MCF 10A (cell line): ENCODE measurements at places on chromosomes 6 and 20. TPM values are rescaled to one million over a fixed set of nuclear protein-coding genes. Genes with fewer than 3 reads are reported as not detected.
A peak's percentile ranks its signal among the peaks of the same experiment; 100 is the strongest.

DNA sequence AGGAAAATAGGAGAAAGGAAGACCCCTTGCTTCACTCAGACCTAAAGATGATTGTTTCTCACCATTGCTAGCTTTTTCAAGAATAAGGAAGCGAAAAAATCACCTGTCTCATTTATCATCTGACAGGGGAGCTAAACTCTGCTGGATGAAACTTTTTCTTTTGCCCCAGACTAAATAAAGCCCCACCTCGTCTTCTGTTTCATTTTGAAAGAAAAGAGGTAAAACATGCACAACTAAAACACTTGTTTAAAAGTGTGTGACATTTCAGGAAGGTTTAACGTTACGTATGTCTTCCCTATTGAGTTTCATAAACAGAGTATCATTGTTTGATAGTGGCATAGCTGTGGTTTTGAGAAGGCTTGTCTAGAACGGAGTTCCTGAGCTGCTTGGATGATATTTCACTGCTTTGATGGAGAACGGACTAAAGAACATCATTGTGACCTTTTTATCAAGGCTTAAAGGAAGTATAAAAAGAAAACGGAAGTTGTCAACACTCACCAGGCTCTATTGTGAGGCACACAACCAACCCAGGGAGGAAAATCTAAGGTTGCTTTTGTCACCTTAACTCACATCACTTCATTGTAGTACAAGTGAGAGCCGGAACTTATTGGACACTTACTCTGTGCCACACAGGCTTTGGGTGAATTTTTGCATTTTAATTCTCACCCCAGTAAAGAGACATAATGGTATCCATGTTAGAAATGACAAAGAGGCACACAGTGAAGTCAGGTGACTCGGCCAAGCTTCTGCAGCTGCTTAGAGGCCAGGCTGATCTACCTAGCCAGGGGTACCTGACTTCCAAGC lies 29.5 kb downstream of the TSHZ2 start:
- H3K36me3 ChIP-seq, result no peaks in the 10 kb centered on the region
- H3K4me3 ChIP-seq, result no peak overlapping the region

GRCh38 chr6:159606786-159607185 lies 86.3 kb downstream of the SOD2 start:
- peaks cover 7% of the 10 kb centered on the region for H3K36me3 ChIP-seq
- no peaks in the 10 kb centered on the region for H3K4me1 ChIP-seq
- H3K27ac ChIP-seq, result no peak overlapping the region
- DNase-seq, result no peak

- no peak for DNase-seq
- H3K4me1 ChIP-seq, result no peaks in the 10 kb centered on the region
- no peaks in the 10 kb centered on the region for H3K27me3 ChIP-seq
- H3K36me3 ChIP-seq, result peaks cover 27% of the 10 kb centered on the region
Measured at GRCh38 chr20:20624914-20625313, 87.5 kb downstream of the RALGAPA2 start.

DNA sequence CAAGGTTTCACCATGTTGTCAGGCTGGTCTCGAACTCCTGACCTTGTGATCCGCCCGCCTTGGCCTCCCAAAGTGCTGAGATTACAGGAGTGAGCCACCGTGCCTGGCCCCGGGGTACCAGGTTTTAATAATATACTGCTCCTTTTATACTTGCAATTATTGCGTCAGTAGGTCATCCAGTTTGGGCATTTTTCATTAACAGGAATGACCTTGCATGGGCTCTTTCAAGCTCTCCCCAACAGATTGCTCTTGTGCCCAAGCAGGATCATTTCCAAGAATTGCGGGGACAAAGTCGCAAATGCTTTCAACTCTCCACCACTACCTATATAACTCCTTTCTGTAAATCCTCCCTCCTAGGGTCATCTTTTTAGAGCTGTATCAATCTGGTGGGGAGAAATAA lies 23.8 kb downstream of the STK38 start:
- no peaks in the 10 kb centered on the region for H3K27me3 ChIP-seq
- peaks cover 48% of the 10 kb centered on the region for H3K36me3 ChIP-seq
- no peak overlapping the region for H3K4me3 ChIP-seq
- no peak for DNase-seq
- H3K4me1 ChIP-seq, result peaks cover 6% of the 10 kb centered on the region

DNA sequence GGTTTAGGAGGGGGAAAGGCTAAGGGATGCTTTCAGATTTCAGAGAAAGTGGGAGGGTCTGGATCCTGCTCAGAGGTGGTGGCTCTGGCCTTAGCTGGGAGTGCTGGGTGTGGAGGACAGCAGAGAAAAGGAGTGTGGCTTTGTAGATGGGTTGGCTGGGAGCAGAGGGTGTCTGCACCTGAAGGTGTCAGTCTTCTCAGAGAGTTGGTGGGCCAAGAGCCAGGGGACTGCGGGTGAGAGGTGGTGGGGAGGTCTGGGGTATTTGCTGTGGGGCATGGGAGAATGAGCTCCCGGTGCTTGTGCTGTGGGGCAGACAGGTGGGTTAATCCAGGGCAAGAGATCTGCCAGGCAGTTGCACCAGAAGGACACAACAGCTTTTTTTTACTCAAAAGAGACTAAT lies 67.4 kb downstream of the TOX2 start:
- no peak overlapping the region for H3K4me3 ChIP-seq
- H3K27ac ChIP-seq, result no peak overlapping the region
- no peaks in the 10 kb centered on the region for H3K27me3 ChIP-seq
- DNase-seq, result no peak
- no peaks in the 10 kb centered on the region for H3K4me1 ChIP-seq

- peaks cover 6% of the 10 kb centered on the region for H3K4me1 ChIP-seq
- no peak overlapping the region for H3K27ac ChIP-seq
- H3K27me3 ChIP-seq, result peaks cover 45% of the 10 kb centered on the region
- H3K4me3 ChIP-seq, result no peak overlapping the region
- no peak for DNase-seq
Measured at GRCh38 chr20:64156136-64156885, 7.9 kb upstream of the MYT1 start.

DNA sequence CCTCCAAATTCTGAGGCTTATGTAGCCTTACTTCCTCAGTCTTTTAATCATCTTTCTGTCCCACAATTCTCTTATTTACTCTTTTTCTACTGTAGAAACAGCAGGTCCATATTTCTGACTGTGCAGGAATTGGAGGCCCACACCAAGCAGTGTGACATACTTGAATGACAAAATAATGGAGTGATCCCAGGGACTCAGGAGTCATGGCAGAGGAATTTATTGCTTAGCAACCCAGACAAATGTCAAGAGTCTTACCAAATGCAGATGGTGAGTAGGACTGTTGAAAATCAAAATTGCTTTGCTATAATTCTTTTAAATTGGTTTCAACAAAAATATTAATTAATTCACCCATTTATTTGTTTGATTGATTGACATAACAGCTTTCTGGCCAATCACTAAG lies 59.9 kb downstream of the HTR1B start:
- H3K27ac ChIP-seq, result peak overlapping the region; percentile 12
- no peaks in the 10 kb centered on the region for H3K4me1 ChIP-seq
- H3K4me3 ChIP-seq, result no peak overlapping the region
- peak; percentile 25 for DNase-seq

GRCh38 chr20:51036226-51036625 lies 13.3 kb upstream of the KCNG1 start:
- no peaks in the 10 kb centered on the region for H3K27me3 ChIP-seq
- H3K27ac ChIP-seq, result peak overlapping the region; percentile 10
- no peaks in the 10 kb centered on the region for H3K36me3 ChIP-seq
- no peak overlapping the region for H3K4me3 ChIP-seq
- no peak for DNase-seq

DNA sequence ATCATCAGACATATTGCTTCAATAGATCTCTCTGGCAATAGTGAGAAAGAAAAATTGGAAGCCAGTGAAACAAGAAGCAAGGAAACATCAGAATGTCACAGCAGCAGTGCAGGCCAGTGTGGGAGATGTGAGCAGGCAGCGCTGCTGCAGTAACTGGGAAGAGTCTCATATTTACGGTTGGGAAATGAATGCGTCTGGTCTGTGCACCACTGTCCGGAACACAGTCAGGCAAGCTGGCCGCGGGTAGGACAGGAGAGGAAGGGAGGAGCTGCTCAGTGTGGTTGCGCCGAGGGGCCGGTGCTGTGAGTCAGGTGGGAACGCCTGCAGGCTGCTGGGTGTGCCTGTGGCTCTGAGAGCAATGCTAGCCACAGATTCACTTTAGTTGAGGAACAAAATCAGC lies 6.4 kb upstream of the PSMG4 start:
- peak overlapping the region; percentile 54 for H3K27ac ChIP-seq
- no peaks in the 10 kb centered on the region for H3K36me3 ChIP-seq
- H3K4me3 ChIP-seq, result peak overlapping the region; percentile 43
- H3K27me3 ChIP-seq, result no peaks in the 10 kb centered on the region
- peaks cover 24% of the 10 kb centered on the region for H3K4me1 ChIP-seq

DNA sequence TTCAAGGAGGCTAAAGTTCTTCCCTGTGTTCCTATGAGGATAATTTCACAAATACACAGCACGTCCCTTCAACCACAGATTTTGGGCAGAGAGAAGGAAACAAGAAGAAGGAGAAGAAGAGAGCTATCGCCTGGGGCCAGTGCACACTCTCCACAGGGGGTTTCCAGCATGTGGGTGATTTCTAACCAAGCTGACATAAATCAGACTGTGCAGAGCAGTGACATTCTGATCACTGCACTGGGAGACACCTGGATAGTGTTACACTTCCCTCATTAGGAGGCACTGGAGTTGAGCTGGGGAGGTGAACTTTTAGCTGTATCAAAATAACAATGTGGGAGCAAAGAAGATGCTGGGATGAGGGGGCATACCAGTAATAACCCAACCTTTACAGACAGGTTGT lies 71.8 kb upstream of the CENPW start:
- H3K27me3 ChIP-seq, result no peaks in the 10 kb centered on the region
- DNase-seq, result no peak
- H3K4me3 ChIP-seq, result no peak overlapping the region
- no peak overlapping the region for H3K27ac ChIP-seq
- no peaks in the 10 kb centered on the region for H3K4me1 ChIP-seq

DNA sequence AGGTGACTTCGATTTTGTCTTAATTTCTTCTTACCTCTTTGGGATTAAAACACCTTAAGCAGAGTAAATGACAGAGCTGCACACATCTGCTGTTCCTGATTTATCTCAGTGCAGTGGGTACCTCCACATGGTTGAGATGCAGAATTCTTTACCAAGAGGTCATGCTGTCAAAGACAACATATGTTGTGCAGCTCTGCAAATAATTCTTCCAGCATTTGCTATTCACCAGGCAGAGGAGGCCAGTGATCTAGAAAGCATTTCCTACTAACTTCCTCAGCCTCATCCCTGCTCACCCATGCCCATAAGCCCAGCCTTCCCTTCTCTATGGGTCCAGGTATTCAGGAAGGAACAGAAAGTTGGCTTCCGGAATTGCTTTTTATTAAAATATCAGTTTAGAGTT lies 109.3 kb downstream of the THBS2 start:
- no peaks in the 10 kb centered on the region for H3K27me3 ChIP-seq
- H3K27ac ChIP-seq, result no peak overlapping the region
- H3K4me1 ChIP-seq, result peaks cover 7% of the 10 kb centered on the region
- DNase-seq, result no peak
- no peaks in the 10 kb centered on the region for H3K36me3 ChIP-seq

DNA sequence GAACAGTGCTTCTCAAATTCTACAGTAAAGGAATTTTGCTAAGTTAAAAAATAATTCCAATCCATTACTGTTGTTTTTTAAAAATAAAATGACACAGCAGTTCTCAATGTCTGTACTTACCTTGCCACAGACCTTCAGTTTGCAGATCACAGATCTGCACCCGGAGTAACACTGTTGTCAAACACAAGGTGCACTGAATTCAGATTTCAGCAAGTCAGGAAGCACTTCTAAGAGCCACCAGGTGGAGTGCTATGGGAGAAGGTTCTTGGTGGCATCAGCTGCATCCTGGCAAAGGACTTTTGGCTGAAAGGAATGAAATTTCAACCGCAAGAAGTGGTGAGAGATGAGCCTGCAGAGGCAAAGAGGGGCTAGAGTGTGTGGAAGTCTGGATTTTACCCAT lies 17.4 kb downstream of the RSPH4A start:
- H3K27me3 ChIP-seq, result no peaks in the 10 kb centered on the region
- peaks cover 47% of the 10 kb centered on the region for H3K36me3 ChIP-seq
- peaks cover 5% of the 10 kb centered on the region for H3K4me1 ChIP-seq

DNA sequence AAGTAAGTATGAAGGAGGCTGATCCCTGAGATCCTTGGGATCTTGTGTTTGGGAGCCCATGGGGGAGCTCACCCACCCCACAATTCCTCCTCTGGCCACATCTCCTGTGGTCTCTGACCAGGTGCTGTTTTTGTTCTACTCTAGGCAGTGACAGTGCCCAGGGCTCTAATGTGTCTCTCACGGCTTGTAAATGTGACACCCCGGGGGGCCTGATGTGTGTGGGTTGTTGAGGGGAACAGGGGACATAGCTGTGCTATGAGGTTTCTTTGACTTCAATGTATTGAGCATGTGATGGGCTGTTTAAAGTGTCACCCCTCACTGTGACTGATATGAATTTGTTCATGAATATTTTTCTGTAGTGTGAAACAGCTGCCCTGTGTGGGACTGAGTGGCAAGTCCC lies 2.8 kb downstream of the HLA-G start:
- DNase-seq, result no peak
- H3K4me3 ChIP-seq, result no peak overlapping the region
- H3K36me3 ChIP-seq, result no peaks in the 10 kb centered on the region
- peaks cover 19% of the 10 kb centered on the region for H3K27me3 ChIP-seq
- no peak overlapping the region for H3K27ac ChIP-seq

DNA sequence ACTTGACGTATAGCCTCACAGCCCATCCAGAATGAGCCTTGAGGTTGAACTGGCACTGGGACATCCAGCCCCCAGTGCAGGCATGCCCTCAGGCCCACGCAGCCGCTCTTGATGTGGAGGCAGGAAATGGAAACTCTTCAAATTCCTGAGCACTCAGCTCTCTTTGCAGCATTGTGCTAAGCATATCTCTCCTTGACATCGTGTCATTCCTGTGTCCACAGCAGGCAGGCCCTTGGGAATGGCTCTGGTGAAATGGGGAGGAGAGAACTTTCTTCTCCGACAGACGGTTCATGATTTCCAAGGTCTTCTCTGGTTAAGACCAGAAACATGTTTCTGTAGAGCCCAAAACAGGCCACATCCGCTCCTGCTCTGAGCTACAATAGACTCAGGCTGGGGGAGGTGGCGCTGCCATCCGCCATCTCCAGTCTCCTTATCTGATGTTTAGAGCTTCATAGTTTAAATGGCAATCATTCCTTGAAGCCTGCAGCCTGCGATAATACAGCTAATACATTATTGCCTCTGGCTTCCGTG lies 248.8 kb downstream of the CDH4 start:
- H3K4me3 ChIP-seq, result no peak overlapping the region
- H3K27me3 ChIP-seq, result no peaks in the 10 kb centered on the region
- DNase-seq, result no peak
- peaks cover 4% of the 10 kb centered on the region for H3K36me3 ChIP-seq
- no peaks in the 10 kb centered on the region for H3K4me1 ChIP-seq
- no peak overlapping the region for H3K27ac ChIP-seq

GRCh38 chr20:58646257-58646656 lies 4.8 kb upstream of the STX16 start:
- H3K4me3 ChIP-seq, result no peak overlapping the region
- no peak for DNase-seq
- H3K4me1 ChIP-seq, result peaks cover 24% of the 10 kb centered on the region
- H3K36me3 ChIP-seq, result peaks cover 12% of the 10 kb centered on the region

- no peaks in the 10 kb centered on the region for H3K4me1 ChIP-seq
- no peak overlapping the region for H3K4me3 ChIP-seq
- no peak for DNase-seq
- H3K27me3 ChIP-seq, result peaks cover 2% of the 10 kb centered on the region
Measured at GRCh38 chr20:2224368-2224639, 71.5 kb upstream of the TGM3 start.

Gene MOG
- total RNA-seq, result not detected in 2 replicates

Gene ZBTB46
- 0.63 and 0.71 TPM in 2 replicates for total RNA-seq

Gene GJA10
- not detected in 2 replicates for total RNA-seq

Gene SEL1L2
- total RNA-seq, result not detected in 2 replicates

Gene MDFI
- 39.1 and 59.1 TPM in 2 replicates for total RNA-seq

Gene SLC2A10
- not detected in 2 replicates for total RNA-seq

Gene CITED2
- 50.4 and 62.0 TPM in 2 replicates for total RNA-seq

Gene PI3
- 1.0 and 2.8 TPM in 2 replicates for total RNA-seq

Gene DACT2
- not detected in 2 replicates for total RNA-seq

Gene C6orf89
- 36.9 and 43.1 TPM in 2 replicates for total RNA-seq
